COLO829 (cell line): ENCODE measurements at places on chromosomes 3 and 15.

DNA sequence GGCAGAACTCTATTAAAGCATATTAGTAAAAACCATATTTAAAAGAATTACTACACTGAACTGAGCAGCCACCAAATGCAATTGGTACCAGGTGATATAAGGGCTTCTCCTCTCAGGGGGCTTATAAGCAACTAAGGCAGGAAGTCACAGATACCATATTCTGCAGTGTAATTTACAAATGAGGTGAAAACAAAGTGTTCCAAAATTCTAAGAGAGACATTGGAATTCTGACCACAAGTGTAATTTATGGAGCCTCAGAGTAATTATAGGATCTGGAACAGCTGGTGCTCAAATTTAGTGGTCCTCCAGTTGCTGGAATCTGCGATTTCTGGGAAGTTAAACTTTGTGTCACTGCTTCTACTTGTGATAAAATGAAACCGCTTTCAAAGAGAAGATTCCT, 3.1 kb upstream of the NR1I2 start:
- no peak for DNase-seq

DNA sequence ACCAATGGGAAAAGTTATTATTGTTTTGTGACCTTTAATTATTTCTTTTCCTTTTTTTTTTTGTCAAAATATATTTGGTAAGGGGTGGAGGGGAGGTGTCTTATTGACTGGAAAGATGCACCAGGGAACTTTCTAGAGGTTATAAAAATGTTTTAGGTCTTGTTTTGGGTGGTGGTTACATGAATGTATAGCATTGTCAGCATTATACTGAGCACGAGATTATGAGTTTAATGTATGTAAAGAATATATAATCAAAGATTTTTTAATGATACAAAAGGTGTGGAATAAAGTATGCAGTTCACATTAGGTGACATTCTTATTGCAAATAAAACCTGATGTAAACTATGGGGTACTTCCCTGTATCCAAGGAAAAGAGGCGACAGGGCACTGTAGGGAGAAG, 23.0 kb upstream of the MAP3K13 start:
- no peak for DNase-seq

GRCh38 chr15:79467865-79468586, 35.9 kb downstream of the MINAR1 start:
- DNase-seq, result no peak

DNA sequence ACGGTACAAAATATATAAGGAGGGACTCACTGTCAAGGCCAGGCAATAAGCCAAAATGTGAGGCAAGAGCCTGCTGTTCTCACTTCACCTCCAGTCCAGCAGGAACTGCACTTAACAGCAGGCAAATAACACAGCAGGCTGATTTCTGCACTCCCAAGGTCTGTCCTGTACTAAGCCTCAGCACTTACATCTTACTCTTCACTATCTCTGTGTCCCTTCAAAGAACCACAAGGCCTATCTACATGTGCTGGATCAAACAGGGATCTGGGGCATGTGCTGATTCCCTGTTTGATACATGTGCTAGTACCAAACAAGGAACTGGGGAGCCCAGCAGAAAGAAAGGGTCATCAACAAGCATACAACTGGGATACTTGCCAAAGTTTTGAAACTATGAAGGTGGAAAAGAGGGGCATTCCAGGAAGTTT, 22.2 kb downstream of the UACA start:
- DNase-seq, result no peak

- DNase-seq, result no peak
These were observed 15.7 kb downstream of the KCNMB2 start for GRCh38 chr3:178551916-178552321.

GRCh38 chr3:172133838-172134237, 94.5 kb downstream of the FNDC3B start:
- no peak for DNase-seq

DNA sequence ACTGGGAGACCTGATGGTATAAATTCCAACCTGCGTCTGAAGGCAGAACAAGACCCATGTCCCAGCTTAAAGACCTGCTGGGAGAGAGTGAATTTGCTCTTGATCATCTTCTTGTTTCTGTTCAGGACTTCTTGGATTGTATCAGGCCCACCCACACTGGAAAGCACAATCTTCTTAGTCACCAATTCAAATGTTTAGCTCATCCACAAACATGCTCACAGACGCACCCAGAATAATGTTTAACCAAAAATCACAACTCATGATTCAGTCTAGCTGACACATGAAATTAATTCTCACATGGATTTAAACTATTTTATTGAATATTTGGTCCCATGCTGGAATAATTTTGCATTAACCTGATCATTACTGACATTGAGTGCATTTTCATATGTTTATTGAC, 37.8 kb upstream of the GOLGA6L2 start:
- no peak for DNase-seq

DNA sequence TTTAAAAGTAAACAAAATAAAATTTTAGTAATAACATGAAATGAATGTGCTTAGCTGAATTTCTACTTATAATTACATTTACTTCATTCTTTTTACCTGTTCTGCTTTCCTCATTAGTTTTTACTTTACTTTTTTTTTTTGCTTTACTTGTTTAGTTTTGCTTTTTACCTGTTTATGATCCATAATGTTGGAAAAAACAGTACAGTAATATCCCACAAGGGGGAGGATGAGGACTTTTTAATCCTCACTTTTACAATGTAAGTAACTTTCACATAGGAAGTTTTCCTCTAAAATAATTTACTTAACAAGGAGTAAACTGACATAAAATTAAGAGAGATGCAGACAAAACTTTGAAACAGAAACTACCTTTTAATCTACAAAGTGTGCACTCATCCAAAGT, 268.7 kb downstream of the TBC1D5 start:
- DNase-seq, result no peak

DNA sequence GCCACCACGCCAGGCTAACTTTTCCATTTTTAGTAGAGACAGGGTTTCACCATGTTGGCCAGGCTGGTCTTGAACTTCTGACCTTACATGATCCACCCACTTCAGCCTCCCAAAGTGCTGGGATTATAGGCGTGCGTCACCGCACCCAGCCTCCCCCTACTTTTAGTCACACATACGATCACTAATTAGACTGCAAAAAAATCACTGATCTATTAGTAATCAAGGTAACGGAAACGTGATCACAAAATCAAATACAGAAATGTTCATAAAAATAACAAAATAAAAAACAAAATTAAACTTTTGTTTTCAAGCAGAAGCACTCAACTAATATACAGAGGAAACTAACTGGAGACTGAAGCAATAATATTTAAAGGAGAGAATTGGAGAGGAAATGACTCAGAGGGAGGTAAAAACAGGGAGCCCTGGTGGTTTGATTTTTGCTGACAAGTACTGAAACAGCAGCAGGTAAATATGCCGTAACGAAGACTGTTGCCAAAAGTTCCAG, 4.6 kb downstream of the WDR53 start:
- DNase-seq, result no peak

- DNase-seq, result no peak
These were observed 514.9 kb upstream of the DPPA4 start for GRCh38 chr3:109852283-109852682.

DNA sequence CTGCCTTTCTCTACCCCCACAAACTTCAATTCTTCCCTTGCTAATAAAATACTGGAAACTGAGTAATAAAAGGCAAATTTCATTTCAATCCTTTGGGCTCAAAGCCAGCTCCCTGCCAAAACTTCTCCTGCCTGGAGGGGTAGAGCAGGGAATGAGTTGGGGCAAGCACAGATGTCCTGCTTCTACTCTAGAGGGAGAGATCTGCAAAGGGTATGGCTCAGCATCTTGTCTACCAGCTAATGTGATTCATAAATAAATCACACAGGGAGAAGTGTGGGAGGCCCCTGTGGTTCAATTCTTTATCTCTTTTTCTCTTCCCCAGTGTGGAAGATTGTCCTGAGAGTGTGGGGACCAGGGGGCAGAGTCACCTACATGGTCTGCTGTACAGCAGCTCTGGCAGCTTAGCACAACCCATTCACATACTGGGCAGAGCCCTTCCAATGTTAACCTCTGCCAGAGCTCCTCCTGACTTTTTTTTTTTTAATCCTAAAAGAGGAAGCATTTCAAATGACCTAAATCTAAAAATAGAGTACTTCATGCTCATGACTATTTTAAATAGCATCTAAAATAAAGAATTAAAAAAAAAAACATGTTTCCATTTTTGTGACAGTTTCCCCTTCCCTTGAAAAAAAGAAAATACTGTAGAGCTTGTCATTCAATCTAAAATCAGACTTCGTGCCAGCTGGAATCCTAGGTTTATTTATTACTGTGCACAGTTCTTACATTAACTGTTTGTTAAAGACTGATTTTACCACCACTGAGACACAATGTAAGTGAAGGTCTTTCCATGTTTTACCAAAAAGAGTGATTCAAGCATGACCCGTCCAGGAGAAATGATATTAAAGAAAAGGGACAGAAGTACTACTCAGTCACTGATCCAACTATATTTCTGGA, 1083.7 kb upstream of the CFAP20DC start:
- no peak for DNase-seq

DNA sequence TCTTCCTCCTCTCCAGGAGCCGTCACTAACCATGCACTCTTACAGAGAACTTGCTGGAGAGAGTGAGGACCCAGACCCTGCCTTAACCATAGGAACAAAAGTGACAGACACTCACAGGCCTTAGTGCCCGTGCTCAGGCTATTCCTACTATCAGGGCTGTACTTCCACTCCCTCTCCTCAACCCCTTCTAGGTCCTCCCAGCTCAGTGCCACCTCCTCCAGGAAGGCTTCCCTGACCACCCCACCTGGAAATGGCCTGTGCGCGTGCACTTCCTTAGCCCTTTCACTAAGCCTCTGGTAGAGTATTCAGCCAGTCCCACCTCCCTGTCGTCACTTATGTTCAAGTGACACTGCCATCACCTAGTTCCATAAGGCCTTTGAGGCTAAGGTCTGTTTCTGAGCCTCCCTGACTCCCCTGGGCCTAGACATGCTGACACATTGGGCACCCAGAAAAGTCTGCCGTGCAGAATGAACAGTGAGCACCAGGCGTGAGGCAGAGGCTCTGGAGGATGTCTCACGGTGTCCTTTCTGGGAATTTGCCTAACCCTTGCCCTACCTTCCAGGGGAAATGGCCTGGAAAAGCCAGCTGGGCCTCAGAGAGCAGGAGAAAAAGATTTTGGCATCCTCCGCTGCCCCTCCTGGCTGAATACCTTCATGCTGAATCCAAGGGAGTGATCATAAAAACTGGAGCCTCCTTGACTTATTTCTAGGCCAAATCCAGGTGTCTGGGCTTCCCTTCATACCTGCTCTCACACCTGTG, 108.6 kb upstream of the SMAD3 start:
- DNase-seq, result no peak

DNA sequence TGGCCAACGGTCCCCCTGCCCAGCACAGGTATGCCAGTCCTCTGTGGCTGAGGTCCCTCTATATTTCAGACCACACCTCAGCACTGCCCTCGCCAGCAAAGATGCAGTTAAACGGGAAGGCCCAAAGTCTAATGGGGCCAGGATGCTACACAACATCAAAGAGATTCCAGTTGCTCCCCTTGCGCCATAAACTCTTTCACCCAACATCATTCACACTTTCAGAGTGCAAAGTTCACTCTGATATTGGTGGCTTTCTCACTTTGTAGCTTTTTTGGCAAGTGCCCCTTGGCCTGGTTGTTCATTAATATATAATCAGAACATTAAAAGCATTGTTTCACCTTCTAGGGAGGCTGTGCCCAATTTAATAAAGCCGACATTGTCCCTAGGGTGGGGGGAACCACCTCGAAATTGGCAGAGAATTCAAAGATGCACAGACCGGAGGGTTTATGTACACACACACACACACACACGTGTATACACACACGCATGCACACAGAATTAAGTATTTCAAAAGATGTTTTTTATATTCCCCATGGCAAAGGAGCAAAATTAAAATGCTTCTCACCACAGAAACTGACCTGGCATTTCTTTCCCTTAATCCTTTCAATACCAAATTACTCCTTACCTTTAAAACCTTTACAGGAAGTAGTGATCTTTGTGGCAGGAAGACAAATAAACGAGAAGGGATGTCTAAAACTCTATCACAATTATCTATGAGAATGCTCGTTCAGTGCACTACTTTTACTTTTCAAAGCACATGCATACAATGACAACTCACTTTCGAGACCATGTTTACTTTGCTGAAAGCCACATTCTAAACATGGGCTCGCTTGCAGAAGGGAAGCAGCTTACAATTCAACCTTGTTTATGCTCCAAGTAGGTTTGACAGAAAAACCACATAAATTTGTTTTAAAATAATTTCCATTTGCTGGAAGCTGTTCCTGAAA, 19.5 kb downstream of the LRIG1 start:
- DNase-seq, result no peak

GRCh38 chr3:65313666-65314065, 625.9 kb upstream of the ADAMTS9 start:
- DNase-seq, result no peak

- peak; percentile 79 for DNase-seq
These were observed 50.6 kb downstream of the SERP1 start for GRCh38 chr3:150495563-150496168.

- DNase-seq, result no peak
These were observed 676.6 kb downstream of the NSUN3 start for GRCh38 chr3:94739420-94739819.

DNA sequence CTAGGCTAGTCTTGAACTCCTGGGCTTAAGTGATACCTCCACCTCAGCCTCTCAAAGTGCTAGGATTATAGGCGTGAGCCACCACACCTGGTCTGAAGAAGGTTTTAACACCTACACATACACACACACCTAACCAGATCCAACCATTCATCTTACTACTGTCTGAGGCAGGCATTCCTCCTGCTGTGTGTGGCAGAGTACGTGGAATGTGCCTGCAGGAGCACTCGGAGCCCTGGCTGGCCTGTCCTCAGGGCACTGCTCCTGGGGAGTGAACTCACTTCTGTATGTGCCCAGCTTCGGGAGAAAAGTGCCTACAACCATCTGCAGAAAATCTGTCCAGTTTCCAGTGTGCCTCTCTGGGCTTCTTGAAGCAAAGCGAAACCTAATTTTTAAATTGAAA, 58.2 kb upstream of the LIMD1 start:
- no peak for DNase-seq

DNA sequence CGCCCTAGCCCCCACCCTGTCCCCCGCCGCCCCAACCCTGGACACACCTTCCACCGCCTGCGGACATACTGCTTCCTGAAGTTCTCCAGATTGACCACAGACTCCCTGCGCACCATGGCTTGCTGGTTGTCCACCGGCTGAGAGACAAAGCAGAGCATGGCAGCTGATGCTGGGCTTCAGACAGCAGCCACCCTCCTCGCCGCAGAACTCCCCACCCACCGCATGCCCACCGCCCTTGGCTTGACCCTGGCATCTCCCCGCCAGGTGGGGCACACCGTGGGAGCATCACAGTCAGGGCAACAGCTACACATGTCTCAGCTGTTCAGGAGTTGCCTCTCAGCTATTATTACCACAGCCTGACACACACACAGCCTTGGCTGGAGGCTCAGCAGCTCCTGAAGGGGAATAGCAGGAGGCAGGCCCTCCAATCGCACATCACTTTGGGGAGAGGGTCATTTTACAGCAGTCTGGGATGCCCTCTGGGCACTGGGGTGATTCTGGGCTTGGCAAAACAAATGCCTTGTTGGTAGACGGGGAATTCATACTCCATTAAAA, 78.4 kb upstream of the HERC1 start:
- no peak for DNase-seq

DNA sequence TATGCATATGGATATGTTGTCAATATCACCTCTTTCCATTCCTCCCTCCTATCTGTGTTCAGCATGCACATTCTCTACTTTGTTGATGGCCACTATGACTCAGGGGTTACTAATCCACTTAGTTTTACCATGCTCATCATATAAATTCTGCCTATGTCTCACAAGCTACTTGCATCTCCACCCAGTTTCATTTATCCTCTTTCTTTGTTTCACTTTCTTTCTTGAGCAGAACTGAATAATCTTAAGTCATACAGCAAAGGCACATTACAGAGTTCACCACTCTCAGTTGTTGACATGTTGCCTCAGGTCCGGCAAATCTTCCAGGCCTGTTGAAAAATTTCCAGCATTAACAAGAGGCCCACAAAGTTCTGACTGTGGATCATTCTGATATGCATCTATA, 71.5 kb downstream of the SSR3 start:
- peak; percentile 74 for DNase-seq
